ENCODE measurements at places on chromosomes 3 and 15.

GRCh38 chr3:31166249-31166885 is 271.9 kb upstream of the GADL1 start:
- DNase-seq = no peak

DNA sequence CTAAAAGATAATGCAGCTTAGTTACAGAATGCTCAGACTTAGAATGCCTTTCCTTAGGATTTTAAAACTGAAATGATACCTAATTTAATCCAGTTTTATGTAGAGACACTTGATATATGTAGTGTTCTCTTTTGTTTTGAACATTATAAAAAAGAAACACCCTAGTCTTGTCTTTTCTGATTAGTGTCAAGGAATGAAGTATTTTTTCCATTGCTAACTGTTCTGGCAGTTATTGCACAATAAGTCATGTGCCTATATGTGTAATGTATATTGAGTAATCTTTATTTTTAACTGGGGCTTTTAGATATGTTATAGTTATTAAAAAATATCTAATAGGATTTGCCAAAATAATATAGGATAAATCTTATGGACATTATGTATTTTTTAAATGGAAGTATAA is 4.5 kb downstream of the ARL8B start:
- DNase-seq = no peak

GRCh38 chr3:52248165-52248541 is 2.6 kb downstream of the PPM1M start:
- DNase-seq = no peak

GRCh38 chr3:52331091-52331490 is 15.0 kb downstream of the DNAH1 start:
- DNase-seq = no peak

Measured in head of caudate nucleus (tissue), 42 donors.